ENCODE measurements at places on chromosomes 2 and 18. TPM values are rescaled to one million over a fixed set of nuclear protein-coding genes. Genes with fewer than 3 reads are reported as not detected.
A peak's percentile ranks its signal among the peaks of the same experiment; 100 is the strongest.

DNA sequence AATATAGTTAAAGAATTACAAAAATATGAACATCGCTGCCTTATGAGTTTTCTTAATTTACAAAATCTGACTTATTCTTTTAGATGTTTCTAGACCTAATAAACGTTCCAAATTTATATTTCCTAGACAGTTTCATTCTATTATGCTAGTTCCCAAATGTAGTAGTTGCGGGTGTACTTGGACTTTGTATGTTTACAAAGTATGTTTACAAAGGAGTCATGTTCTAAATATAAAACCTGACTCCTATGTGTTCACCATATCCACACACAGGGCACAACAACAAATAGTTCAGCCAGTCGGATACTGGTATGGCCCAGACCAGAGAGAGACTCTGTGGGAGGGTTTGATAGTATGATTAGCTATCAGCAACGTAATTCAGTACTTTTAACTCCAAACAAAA is 230.7 kb downstream of the KCNH7 start:
- H3K27me3 ChIP-seq, result no peaks in the 10 kb centered on the region
- DNase-seq, result no peak
- no peak overlapping the region for H3K4me3 ChIP-seq
- H3K4me1 ChIP-seq, result no peaks in the 10 kb centered on the region
- no peak overlapping the region for H3K27ac ChIP-seq

DNA sequence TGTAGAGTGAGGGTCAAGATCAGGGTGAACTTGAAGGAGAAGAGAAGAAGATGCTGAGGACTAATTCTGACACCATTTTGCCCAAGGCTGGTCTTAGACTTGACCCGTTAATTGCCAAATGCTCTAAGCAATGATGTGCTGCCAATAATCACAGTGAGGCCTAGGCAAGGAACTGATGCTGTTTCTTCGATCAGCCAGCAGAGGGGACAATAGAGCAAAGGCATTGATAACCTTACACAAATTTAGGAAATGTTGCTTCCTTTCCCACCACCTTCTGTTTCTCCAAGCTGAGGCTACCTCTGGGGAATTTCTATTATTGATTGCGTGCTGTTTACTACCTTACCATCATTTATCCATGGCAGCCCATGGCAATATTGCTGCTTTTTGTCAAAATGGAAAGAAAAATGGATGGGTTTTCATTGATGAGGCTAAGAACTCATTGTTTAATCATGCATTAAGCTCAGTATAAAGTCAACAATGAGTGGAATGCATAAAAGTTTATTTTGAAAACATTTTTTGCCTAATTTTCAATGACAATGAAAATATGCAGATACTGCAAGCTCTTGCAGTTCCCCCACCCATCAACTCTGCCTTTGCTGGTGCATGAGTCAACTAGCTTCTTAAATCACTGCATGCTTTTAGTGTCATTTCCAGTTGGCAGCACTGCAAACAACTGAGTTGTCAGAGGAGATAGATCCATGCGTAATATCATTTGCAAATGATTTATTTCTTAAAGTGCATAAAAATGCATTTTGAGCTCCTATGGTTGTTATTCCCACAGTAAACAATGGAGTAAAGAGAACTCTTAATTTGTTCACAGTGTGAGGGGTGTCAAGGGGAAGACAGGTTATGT is 116.4 kb upstream of the NYAP2 start:
- DNase-seq, result no peak
- no peak overlapping the region for H3K27ac ChIP-seq
- no peaks in the 10 kb centered on the region for H3K27me3 ChIP-seq
- no peaks in the 10 kb centered on the region for H3K4me1 ChIP-seq

GRCh38 chr2:50781646-50782045 is 250.3 kb downstream of the NRXN1 start:
- H3K4me1 ChIP-seq, result no peaks in the 10 kb centered on the region
- no peaks in the 10 kb centered on the region for H3K36me3 ChIP-seq
- H3K4me3 ChIP-seq, result no peak overlapping the region
- no peak for DNase-seq
- no peaks in the 10 kb centered on the region for H3K27me3 ChIP-seq

DNA sequence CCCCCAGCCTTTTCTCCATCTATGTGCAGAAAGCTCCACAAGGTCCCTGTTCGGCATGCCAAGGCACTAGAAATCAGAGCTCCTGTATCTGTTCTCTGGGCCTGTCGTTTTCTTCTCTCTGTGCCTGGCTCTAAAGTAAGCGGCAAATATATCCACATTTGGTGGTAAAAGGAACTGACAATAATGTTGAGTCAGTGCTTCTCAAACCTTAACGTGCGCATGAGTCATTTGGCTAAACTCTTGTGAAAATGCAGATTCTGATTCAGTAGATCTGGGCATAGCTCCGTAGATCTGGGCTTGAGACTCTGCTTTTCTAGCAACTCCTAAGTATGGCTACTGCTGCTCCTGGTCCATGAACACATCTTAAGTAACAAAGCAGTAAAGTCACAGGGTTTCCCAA is 16.5 kb upstream of the ACSL3 start:
- peak overlapping the region; percentile 73 for H3K27ac ChIP-seq
- H3K27me3 ChIP-seq, result no peaks in the 10 kb centered on the region
- H3K4me3 ChIP-seq, result no peak overlapping the region
- no peaks in the 10 kb centered on the region for H3K4me1 ChIP-seq

- no peak for DNase-seq
- H3K27ac ChIP-seq, result peak overlapping the region; percentile 1
- no peaks in the 10 kb centered on the region for H3K27me3 ChIP-seq
- no peak overlapping the region for H3K4me3 ChIP-seq
- H3K4me1 ChIP-seq, result peaks cover 42% of the 10 kb centered on the region
These were observed 65.1 kb downstream of the MAP4K4 start for GRCh38 chr2:101762451-101763171.

GRCh38 chr2:168567836-168568235 is 111.8 kb downstream of the CERS6 start:
- no peaks in the 10 kb centered on the region for H3K36me3 ChIP-seq
- no peaks in the 10 kb centered on the region for H3K4me1 ChIP-seq

Gene AGXT
- total RNA-seq, result not detected

DNA sequence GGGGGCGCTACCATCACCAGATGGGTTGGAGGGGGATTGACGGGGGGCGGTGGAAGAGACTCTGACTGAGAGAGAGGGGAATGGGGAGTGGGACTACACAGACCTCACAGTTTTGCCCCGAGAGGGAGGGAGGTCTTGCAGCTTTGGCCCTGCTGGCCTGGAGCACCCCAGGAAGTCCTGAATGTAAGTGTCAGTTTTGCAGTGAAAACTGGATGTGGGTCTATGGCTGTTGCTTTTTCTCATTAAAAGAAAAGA is 2.4 kb downstream of the TCF7L1 start:
- H3K36me3 ChIP-seq, result no peaks in the 10 kb centered on the region
- peaks cover 19% of the 10 kb centered on the region for H3K4me1 ChIP-seq
- DNase-seq, result no peak
- H3K27me3 ChIP-seq, result no peaks in the 10 kb centered on the region

DNA sequence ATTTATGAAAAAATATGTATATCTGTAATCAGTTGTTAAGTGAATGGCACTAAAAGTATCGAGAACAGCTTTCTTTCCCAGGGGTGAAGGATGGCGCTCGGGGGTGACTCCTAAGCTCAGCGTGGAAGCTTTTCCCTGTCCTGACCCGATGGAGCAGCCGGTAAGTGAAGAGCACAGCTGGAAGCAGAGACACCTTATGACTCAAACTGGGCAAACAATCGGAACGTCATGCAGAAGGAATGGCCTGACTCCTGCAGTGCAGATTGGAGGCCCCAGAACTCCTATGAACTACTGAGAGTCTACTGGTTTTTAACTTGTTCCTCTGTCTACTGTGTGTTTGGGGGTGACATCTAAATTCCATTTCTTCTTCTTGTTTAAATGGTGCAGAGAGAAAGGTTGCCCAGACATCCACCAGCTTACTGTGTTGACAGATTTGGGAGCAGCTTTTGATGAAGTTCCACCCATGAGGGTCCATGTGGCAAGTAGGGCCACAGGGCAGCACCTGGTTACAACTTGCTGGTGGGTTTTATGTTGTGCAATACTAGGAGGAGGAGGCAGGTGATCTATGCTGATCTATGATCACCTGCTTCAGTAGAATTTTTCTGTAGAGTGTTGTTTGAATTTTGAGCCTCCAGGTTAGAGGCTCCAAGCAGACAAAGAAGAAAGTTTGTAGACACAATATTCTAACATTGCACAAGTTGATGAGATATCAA is 52.8 kb upstream of the TMEM182 start:
- no peaks in the 10 kb centered on the region for H3K36me3 ChIP-seq
- H3K27ac ChIP-seq, result no peak overlapping the region
- H3K4me1 ChIP-seq, result no peaks in the 10 kb centered on the region
- H3K27me3 ChIP-seq, result no peaks in the 10 kb centered on the region

Gene TNFRSF11A
- 7.8 TPM for total RNA-seq

Gene SP5
- 5.2 TPM for total RNA-seq

DNA sequence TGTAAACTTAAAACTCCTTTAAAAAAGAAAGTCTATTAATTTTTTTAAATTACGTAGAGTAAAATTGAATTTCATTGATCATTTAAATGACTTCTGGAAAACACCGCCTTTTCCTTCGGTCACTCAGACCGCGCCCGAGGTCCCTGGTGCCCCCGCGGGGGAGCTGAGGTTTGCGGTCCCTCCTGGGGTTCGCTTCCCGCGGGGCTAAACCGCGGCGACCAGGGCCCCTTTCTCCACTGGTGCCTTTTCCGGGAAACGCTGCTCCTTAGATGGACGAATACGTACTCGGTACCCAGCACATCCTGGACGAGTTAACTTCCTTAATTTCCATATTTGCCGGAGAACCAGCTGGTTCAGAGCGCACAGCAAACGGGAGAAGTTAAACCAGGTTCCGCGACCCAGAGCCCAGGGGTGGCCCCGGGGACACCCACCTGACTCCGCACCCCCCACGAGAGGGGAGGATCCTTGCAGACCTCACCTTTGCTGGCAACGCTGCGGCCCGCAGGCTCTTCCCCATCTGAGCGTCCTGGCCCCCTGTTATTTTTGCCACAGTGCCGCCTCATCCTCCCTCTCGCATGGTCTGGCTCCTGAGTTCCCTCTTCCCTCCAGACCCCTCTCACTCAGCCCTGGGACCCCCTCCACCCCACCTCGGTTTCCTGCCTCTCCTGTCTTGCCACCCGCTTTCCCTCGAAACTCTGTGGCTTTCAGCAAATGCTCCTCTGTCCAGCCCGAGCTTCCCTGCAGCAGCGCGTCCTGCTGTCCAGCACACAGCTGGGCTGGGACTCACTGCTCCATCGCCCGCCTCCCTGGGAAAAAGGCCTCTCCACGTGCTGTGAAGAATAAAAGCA is 420.0 kb upstream of the MYT1L start:
- no peaks in the 10 kb centered on the region for H3K36me3 ChIP-seq
- H3K27me3 ChIP-seq, result no peaks in the 10 kb centered on the region
- H3K4me3 ChIP-seq, result no peak overlapping the region
- H3K27ac ChIP-seq, result no peak overlapping the region
- H3K4me1 ChIP-seq, result no peaks in the 10 kb centered on the region
- DNase-seq, result no peak

DNA sequence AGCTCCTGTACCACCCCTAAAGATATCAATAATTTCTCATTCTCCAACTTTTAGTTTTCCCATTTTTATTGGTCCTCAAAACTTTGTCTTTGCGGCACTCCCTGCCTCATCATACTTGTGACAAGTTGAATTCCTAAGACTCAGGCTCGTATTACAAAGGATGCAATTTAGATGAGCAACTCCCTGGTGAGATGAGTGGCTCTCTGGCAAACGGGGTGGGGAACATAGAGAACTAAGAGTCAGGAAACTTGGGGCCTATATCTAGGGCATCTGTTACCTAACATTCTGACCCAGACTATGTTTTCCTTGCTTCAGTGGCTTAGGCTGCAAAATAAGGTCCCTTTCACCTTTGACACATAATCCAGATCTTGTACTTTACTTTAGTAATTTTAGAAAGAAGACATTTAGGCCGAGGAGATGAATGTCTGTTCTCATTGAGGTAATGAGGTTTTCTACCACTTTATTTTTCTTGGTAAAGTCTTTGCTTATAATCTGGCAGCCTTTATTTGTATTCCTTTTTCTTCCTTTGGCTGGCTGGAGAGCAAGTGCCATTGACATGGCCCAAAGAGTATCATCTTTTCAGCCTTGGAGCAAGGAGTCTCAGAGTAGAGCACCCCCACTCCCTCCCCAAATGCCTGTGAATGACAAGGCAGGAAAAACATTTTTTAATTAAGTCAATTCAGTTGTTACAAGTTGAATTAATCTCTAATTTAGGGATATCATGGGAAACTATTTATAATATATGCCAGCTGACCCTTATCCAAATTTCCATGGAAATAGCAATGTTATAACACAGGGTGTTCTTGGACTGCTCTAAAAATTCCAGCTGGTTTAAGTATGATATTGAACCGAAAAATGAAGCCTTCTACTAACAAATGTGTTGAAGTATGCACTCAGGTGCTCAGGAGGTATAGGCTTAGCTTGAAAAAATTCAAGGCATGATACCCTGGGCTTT is 15.2 kb downstream of the TSPYL6 start:
- H3K27ac ChIP-seq, result no peak overlapping the region
- no peaks in the 10 kb centered on the region for H3K36me3 ChIP-seq
- H3K4me3 ChIP-seq, result no peak overlapping the region
- H3K4me1 ChIP-seq, result peaks cover 1% of the 10 kb centered on the region
- no peaks in the 10 kb centered on the region for H3K27me3 ChIP-seq
- DNase-seq, result peak; percentile 80

- H3K4me1 ChIP-seq, result no peaks in the 10 kb centered on the region
- no peaks in the 10 kb centered on the region for H3K36me3 ChIP-seq
- no peaks in the 10 kb centered on the region for H3K27me3 ChIP-seq
- H3K27ac ChIP-seq, result no peak overlapping the region
- no peak overlapping the region for H3K4me3 ChIP-seq
- DNase-seq, result no peak
These were observed 16.6 kb upstream of the DYNC1I2 start for GRCh38 chr2:171670655-171671054.

Gene COL4A3
- 34.2 TPM for total RNA-seq

Gene RNF144A
- 25.3 TPM for total RNA-seq

DNA sequence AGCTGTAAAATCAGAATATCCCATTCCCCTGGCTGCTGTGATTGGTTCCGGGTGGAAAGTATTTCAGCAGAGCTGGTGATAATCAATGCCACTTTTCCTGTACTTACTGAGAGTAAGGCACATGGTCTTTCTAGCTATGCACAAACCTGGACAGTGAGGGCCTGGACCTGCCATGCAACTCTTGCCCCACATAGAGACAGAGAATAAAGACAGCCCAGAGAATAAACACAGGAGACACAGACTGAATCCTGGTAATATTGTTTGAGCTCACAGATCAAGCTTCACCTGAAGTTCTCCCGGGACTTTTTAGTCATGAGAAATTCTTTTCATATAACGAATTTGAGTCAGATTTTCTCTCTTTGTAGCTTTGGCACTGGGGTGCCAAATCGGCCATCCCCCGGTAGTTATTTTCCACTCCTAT is 81.9 kb downstream of the ACAA2 start:
- H3K4me1 ChIP-seq, result peaks cover 8% of the 10 kb centered on the region
- H3K27ac ChIP-seq, result no peak overlapping the region
- H3K36me3 ChIP-seq, result no peaks in the 10 kb centered on the region
- no peaks in the 10 kb centered on the region for H3K27me3 ChIP-seq
- H3K4me3 ChIP-seq, result no peak overlapping the region
- DNase-seq, result no peak

- H3K27me3 ChIP-seq, result no peaks in the 10 kb centered on the region
- DNase-seq, result no peak
- H3K27ac ChIP-seq, result no peak overlapping the region
- no peaks in the 10 kb centered on the region for H3K4me1 ChIP-seq
These were observed 31.1 kb upstream of the EIF2AK3 start for GRCh38 chr2:88658326-88658725.

GRCh38 chr2:54519841-54520459 is 63.8 kb downstream of the SPTBN1 start:
- no peaks in the 10 kb centered on the region for H3K36me3 ChIP-seq
- H3K27me3 ChIP-seq, result no peaks in the 10 kb centered on the region
- H3K4me1 ChIP-seq, result peaks cover 20% of the 10 kb centered on the region
- no peak overlapping the region for H3K4me3 ChIP-seq

Gene NEU4
- 0.43 TPM for total RNA-seq

Gene VWC2L
- 0.25 TPM for total RNA-seq

Gene NEU2
- total RNA-seq, result not detected

Measured in lung (tissue), 17 donors.